Pons (tissue), 1 donor: ENCODE measurements at places on chromosomes 4 and X.
A peak's percentile ranks its signal among the peaks of the same experiment; 100 is the strongest.

DNA sequence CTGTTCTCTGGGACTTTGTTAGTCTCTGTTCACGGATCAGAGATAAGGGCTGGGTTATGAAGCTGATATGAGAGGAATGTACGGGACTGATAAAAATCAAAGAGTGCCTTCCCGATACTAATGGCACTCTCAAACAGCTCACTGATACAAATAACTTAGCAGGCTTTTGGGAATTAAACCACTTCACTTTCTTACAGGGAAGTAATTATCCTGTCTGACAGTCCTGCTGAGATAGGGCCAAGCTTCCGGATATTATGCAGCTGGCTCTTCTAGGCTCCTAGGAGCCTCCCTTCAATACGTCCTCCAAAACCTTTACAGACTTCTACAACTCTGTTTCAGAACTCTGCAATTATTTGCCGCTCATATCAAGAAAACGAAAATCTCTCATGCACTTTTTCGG lies 418.0 kb downstream of the NLGN4X start:
- DNase-seq: no peak

DNA sequence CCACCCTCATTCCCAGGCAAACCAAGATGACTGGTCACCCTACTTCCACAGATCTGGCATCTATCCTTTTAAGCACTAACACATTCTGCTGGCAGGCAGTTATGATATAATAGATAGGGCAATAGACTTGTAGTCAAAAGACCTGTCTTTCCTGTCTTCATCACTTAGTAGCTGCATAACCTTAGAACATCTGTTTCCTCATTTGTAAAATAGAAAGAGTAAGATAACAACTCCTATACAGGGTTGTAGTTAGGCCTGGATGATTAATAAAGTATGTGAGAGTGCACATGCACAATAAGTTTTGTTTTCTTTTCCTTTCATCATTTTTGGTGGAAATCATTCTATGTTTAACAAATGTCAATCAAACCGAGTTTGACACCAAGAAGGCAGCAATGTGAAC lies 72.1 kb downstream of the GPR82 start:
- DNase-seq: no peak

DNA sequence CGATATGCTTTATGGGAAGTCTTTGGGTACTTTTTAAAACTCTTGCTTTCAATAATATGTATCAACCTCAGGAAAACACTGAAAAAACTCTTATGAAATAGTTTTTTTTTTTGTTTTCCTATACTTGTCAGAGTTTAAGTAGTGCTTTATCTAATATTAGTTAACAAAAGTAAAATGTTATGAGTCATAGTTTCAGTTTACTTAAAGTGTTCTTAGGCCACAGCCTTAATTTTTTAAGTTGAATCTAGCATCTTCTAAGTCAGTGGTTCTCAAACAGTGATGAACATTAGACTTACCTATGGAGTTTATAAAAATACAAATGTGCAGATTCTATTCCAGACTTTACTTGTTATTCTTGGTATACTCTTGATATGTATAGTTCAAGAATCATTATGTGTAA lies 26.3 kb upstream of the ADGRL3 start:
- no peak for DNase-seq

GRCh38 chrX:16433021-16433420 lies 216.9 kb upstream of the S100G start:
- no peak for DNase-seq

DNA sequence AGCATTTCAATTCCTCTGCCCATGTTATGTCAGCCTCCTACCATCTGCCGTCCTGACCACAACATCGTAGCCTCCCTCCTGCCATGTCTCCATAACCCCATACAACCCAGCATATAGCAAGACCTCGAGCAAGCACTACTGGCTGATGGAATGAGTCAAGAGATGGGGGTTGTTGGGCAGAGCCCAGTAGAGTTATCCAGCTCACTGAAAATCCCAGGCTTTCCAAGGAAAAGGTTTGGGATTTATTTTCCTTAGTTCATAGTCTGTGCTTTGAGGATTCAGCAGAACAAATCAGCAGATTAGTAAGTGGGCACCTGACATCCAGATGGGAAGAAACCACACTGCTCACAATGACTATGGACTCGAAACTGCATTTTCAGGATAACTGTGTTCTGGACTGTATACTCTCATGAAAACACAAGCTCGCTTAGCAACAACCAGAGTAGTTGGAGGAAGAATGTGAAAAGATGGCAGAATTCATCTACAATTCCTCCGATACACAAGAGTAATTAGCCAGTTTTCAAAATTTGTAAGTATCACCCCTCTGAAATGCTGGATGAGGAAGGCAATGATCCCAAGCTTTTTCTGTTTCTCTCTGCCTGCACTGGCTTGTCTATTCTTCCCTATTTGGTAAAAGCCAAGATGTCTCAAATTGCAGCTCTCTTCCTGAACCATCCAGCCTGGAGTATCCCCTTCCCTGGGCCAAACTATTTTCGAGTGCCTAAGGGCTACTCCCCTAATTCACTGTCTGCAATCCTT lies 186.2 kb upstream of the TBL1X start:
- no peak for DNase-seq

DNA sequence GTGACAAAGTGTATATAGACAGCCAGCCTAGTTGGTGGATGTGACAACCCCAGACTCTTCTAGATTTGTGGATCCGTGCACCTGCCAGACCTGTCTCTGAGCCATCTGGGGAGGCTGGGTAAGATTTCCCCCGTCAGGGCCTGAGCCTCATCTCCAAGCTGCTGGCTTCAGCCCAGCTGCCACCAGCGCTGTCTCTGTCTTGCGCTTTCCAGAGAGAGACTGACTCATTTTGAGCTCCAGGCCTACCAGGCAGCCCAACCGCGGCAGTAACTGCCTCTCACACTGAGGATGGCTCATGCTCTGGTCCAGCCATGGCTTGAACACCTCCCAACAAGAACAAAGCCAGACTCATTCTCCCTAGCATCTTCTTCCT lies 26.4 kb downstream of the NOP14 start:
- peak; percentile 32 for DNase-seq

DNA sequence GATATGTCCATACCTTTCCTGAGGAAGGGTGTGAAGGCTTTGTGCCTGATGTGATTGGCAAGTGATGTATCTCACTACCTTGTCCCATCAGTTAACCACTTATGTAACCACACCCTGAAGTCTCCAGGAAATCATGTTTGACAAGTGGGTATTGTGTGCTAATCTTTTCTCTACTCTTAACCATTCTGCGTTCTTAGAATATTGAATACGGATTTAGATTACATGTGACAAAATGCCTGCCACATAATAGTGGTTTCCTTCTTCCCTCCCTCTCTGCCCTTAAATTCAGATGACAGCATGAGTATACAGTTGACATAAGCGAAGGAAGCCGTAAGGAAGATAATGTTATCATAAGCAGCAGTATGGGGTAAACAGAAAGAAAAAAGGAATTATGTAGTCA lies 108.4 kb downstream of the KLHL8 start:
- DNase-seq: no peak

DNA sequence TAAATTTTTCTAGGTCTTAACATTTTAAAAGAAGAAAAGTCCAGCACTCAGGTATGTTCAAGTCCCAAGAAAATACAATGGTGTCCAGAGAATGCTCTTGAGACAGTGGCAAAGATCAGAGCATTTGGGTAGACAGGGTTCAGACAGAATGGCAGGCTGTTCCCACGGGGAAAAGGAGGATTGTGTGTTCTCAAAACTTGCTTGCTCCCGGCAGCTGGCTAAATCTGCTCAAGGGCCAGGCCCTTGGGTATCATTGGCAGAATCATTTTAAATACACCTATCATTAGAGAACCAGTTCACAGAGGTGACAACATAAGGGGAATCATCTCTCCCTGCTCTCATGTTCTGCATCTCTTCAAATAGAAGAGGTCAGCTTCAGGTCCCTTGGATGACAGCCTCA lies 456.3 kb downstream of the DTHD1 start:
- no peak for DNase-seq

GRCh38 chr4:612052-612748 lies 13.2 kb upstream of the PDE6B start:
- no peak for DNase-seq

DNA sequence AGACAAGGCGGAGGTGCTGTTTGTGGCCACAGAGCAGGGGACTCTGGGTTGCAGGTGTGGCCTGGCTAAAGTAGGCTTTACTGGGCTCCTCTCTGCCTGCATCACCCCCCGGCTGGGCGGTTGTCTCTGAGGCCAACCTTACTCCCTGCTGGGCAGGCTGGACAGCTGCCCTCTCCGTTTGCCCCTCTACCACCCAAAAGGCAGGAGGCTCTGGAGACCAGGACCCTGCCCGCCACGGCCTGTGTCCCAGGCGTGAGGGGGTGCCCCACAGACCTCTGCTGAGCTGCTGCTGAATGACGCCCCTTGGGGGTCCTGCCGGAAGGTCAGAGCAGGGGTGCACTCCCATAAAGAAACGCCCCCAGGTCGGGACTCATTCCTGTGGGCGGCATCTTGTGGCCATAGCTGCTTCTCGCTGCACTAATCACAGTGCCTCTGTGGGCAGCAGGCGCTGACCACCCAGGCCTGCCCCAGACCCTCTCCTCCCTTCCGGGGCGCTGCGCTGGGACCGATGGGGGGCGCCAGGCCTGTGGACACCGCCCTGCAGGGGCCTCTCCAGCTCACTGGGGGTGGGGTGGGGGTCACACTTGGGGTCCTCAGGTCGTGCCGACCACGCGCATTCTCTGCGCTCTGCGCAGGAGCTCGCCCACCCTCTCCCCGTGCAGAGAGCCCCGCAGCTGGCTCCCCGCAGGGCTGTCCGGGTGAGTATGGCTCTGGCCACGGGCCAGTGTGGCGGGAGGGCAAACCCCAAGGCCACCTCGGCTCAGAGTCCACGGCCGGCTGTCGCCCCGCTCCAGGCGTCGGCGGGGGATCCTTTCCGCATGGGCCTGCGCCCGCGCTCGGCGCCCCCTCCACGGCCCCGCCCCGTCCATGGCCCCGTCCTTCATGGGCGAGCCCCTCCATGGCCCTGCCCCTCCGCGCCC lies 920 bp downstream of the HTT-AS start:
- DNase-seq: no peak

- DNase-seq: no peak
These were observed 140.8 kb upstream of the GATB start for GRCh38 chr4:151901631-151902030.

GRCh38 chr4:81648576-81649275 lies 177.0 kb upstream of the RASGEF1B start:
- DNase-seq: no peak

DNA sequence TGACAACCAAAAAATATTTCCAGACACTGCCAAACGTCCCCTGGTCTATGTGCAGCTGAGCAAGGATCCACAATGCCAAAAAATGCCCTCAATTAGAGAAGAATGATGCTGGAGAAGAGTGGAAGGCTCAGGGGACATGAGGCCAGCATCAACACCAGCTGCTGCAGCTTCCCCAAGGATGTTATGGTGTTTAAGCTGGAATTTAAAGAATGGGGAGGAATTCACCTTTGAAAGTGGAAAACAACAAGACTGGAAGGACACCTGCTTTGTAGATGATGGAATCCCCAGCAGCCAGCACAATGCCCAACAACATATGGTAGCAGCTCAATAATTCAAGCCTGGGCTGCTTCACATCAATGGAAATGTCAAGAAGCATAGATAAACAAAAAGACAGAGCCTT lies 20.3 kb upstream of the SMPX start:
- DNase-seq: no peak

GRCh38 chr4:1377606-1378261 lies 28.5 kb downstream of the NKX1-1 start:
- no peak for DNase-seq

DNA sequence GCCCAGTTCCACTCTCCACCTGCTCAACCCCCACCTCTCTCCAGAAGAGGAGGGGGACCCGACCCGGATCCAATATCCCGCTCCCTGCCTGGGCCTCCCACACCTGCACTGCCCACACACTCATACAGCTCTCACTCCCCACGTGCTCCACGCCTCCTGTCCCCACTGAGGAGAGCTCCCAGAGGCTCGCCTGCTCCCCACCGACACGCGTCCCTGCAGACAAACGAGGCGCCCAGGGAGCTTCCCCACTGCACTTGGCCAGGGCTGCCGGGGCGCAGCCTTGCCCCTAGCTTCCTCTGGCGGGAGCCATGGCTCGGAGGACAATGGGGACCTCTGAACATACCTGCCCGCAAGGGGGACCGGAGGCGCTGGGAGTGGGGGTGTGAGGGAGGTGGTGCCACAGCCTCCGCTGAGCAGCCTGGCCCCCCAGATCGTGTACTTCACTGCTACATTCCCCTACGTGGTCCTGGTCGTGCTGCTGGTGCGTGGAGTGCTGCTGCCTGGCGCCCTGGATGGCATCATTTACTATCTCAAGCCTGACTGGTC lies 5.0 kb downstream of the SLC6A8 start:
- DNase-seq: no peak

DNA sequence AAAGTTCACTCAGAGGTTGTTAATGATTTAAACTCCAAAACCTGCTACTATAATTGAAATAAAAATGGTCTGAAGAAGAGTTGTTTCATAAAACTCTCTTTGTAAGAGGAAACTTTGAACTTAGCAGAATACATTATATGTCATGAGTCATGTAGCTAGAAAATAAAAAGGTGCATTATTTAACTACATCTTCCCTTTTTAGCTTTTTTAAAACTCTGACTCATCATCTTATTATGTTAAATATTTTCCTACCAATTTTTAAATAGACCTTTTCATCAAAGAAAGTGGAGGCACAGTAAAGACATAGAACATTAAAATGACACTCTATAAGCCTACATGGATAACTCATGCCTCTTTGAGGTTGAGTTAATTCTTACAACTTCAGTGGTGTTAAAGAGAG lies 1.2 kb upstream of the ZNF827 start:
- no peak for DNase-seq

- no peak for DNase-seq
These were observed 27.9 kb upstream of the TBC1D1 start for GRCh38 chr4:37862961-37863360.

- no peak for DNase-seq
These were observed 37.9 kb upstream of the MXRA5 start for GRCh38 chrX:3384327-3384726.

DNA sequence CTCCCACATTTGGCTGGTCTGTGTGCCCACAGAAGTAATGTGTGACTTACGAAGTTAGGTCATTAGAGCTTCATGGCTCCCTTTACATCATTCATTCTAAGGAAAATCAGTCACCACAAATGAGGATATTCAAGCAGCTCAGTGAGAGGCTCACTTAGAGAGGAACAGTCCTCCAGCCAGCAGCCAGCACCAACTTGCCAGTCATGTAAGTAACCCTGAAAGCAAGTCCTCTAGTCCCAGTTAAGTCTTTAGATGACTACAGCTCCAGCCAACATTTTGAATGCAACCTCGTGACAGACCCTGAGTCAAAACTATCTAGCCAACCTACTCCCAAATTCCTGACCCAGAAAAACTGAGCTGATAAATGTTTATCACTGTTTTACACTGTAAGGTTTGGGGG lies 71.3 kb downstream of the LRBA start:
- DNase-seq: no peak

DNA sequence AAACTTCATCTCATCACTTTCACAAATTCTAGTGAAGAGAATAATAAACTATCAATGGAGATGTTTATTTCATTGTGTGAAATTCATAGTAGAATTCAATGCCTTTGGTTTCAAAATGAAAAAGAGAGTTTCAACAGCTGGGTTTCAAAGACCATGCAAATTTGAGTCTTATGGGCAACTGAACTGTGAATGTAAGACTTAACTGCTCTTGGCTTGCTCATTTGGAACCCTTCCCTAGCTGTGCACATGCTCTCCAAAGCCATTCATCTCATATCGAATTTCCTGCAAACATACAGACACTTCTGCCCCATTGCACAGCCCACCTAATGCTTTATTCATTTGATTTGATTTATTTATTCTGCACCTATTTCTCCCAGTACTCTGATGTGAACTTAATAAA lies 154.5 kb downstream of the GRXCR1 start:
- no peak for DNase-seq
